ENCODE measurements at places on chromosomes 4 and X.

- peak; percentile 51 for DNase-seq
Observed at GRCh38 chrX:25158635-25159034, 142.9 kb upstream of the ARX start.

DNA sequence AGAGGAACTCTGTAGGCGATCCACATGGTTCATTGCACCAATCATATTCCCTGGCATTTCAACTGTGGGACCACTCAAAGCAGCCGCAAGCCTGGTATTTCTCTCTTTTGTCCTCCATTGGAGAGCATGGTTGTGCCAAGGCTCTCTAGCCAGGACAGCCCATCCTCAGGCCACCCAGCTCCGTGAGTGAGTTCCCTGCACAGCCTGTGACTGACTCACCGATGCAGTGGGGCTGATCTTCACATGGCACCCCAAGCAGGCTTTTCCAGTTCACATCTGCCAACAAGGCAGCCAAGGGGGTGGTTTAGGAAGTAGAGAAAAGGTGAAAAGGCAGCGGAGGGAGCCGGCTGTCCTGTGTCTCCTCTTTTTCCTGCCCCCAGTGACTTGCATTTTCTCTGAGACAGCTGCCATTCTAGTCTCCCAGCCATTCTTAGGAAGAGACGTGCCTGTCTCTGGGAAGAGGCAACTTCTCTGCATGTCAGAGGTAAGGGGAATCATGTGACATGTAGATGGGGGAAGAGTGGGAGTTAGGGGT is 69.2 kb downstream of the MID1IP1 start:
- peak; percentile 41 for DNase-seq

DNA sequence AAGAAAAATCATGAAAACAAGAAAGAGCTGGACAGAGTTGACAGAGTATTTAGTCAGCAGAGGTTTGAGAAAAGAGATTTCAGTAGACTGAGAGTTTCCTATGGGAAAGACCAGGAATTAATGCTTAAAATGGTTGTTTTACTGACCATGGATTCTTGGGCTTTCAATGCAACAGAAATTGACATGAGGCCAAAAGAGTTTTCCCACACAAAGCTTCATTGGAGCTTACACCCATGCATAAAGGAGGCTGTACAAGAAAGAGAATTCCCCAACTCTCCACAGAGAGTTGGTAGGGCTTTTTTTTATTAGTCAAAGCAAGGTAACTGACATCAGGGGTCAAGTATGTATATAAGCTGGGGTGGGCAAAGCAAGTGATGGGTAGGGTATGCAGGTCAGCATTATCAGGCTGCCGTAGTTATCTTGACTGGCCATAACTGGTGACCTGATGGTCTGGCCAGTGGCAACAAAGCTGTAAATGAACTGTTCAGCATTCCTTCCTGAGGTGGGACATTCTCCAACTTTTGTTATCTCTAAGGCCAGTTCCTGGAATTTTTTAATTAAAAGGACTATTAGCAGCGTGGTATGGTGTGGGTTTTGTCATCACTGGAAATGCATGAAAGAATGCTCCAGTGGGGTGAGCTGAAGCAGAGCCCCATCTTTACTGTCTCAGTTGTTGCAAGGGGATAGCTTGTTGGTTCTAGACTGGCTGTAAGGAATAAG is 117.0 kb downstream of the ADAM29 start:
- peak; percentile 57 for DNase-seq

DNA sequence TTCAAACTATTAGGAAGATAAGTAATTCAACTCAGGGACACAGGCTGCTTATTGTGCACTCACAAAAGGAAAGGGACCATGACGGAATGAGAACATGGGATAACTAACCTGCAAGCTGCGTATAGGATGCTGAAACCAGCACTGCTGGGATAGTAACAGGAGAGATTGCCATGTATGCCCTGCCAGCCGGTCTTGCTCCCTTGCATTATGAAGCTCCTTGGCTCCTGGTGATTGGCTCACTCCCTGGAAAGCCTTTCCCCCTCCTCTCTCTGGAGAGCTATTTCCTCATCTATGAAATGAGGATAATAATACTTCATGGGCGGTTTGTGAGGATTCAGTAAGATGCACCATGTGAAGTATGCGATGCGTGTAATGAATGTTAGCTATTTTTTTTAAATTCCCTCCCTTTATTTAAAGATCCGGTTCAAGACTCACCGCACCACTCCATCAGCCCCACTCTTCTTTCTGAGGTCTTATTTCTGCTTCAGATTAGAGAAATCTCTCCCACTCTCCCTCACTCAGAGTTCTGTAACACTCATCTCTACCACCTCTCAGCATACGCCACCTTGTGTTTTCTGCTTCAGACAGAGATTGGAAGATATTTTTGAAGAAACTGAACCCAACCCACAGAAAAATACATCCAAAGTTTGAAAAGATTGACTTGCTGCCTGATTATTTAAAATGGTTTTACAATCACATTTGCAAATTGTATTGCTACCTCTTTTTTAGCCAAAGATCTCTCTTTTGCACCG is 18.4 kb downstream of the MSMO1 start:
- no peak for DNase-seq

- no peak for DNase-seq
Observed at GRCh38 chr4:117357437-117357836, 272.1 kb upstream of the TRAM1L1 start.

GRCh38 chrX:78931814-78932213 is 13.4 kb upstream of the P2RY10 start:
- peak; percentile 3 for DNase-seq

DNA sequence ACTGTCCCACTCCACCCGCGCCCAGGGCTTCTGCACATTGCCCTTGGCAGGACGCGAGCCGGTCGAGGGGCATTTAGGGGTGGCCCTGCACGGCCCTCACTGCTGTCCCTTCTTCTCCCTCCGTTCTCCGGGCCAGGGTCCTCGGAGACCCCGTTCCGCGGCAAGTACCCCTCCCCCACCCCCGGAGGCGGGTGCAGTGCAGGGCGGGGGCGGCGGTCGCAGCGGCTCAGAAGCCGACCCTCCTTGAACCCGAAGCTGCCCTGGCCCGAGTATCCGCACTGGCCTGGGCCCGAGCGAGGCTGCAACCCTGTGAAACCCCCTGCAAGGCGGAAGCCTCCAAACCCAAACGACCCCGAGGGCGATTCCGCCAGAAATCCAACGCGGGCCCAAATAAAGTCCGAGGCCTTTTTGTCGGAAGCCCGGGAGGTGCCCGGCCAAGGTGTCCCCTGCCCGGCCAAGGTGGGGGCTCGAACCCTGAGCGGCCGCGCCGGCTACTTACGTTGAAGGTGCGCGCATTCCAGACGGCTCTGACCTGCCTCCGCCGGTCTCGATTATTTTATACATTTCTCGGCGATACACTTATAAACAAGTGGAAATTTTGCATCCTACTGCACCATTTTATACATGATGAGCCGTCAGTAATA is 53.1 kb upstream of the TMEM33 start:
- DNase-seq: peak; percentile 18

DNA sequence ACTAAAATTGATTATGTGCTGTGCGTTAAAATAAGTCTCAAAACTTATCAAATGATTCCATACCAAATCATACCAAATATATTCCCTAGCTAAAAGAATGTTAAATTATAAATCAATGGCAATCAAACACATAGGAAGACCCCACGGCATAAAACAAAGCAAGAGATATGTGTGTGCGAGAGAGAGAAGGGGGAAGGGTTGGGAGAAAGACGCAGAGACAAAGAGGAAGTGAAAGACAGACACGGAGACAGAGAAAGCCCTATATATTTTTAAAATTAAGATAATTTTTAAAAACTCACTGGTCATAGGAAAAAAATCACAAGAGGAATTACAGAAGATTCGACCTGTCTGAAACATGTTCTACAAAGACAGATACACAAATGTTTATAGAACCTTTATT is 371.4 kb downstream of the NLGN4X start:
- DNase-seq: no peak

DNA sequence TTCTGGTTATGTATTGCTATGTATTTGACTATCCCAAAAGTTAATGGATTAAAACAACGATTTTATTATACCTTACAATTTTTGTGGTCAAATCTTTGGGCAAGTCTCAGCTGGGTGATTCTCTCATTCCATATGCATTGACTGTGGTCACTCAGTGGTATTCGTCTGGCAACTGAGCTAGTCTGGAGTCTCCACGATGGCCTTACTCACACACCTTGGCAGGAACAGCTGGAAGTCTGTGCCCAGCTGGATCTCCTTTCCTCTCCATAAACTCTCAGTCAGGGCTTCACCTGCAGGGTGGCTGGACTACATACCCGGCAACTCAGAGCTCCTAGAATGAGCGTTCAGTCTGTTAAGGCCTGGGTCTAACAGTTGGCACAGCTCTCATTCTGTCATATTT is 141.1 kb upstream of the WDFY3 start:
- DNase-seq: peak; percentile 55

- no peak for DNase-seq
Observed at GRCh38 chr4:39626261-39626660, 12.4 kb downstream of the SMIM14 start.

DNA sequence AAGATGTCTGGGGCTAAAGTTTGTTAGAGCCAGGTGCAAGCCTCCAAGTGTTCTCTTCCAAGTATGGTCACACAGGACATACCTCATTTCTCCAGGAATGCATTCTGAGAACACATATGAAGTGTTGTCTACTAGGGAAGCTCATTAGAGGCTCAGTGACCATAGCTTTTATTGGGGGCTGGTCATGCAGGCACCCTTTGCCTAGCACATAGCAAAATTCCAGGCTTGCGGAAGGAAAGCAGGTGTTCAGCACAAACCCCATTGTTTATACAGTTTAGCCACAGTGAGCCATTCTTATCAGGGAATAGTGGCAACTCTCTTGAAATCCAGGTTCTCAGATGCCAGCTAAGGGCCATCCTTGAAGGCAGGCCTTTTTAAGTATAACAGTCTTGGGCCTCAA is 339.4 kb upstream of the ZCCHC13 start:
- no peak for DNase-seq

- DNase-seq: peak; percentile 83
Observed at GRCh38 chr4:82988323-82988832, 22.2 kb downstream of the LIN54 start.

DNA sequence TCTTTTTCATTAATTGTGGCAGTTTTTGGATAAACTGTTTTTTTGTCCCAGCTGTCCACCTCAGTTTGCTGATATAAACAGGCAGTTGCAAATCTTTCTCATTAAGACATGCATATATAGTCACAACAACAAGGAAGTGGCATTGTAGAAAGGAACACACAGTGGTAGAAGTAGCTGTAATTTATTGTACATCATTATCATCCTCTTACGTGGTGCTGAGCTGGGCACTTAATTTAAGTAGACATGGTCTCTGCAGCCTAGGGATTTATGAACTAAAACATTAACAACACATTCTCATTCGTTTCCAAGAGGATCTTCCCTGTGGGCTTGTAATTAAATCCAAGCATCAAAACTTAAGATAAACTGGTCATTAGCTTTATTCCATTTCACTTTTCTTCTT is 500.2 kb downstream of the INPP4B start:
- no peak for DNase-seq

DNA sequence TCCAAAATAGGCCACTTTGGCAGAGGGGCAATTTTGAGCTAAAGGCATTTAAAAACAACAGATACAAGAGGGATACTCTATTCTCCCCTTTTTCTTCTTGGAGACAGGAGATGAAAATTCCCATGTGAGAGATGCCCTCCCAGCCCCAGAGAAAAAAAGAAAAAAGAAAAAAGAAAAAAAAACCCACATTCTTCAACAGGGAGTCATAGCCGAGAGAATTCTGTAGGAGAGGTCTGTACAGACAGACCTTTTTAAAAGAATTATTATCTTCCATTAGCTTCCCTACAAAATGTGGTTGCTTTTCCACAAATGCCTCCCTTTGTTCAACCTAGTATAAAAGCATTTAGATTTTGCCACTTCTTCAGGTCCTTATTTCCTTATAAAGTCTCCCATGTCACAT is 89.9 kb downstream of the SPCS3 start:
- peak; percentile 42 for DNase-seq

- no peak for DNase-seq
Observed at GRCh38 chr4:187118602-187119120, 395.0 kb upstream of the FAT1 start.

GRCh38 chr4:186701273-186701672 is 22.4 kb downstream of the FAT1 start:
- DNase-seq: peak; percentile 29

- DNase-seq: no peak
Observed at GRCh38 chr4:9946170-9946569, 75.1 kb downstream of the SLC2A9 start.

DNA sequence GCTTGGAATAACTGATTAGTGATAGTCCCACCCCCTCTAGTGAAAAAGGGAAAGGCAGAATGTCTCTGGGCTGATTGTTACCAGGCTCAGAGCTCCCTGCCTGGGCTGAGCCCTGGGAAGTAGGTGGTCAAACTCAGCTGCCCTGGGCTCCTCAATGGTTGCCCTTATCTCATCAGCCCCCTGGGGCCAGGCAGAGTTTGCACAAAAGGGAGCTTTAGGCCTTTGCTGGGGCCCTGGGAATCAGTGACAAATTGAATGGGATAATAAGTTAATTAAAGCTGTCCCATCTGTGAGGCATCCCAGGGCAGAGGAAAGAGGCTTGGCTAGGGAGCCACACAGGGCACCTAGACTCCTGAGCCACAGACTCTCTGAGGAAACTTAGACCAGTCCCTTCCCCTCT is 89.0 kb downstream of the EFNB1 start:
- DNase-seq: no peak

GRCh38 chr4:56424697-56425514 is 10.5 kb downstream of the PPAT start:
- peak; percentile 13 for DNase-seq

GRCh38 chr4:139035650-139036049 is 20.1 kb downstream of the NOCT start:
- DNase-seq: no peak

DNA sequence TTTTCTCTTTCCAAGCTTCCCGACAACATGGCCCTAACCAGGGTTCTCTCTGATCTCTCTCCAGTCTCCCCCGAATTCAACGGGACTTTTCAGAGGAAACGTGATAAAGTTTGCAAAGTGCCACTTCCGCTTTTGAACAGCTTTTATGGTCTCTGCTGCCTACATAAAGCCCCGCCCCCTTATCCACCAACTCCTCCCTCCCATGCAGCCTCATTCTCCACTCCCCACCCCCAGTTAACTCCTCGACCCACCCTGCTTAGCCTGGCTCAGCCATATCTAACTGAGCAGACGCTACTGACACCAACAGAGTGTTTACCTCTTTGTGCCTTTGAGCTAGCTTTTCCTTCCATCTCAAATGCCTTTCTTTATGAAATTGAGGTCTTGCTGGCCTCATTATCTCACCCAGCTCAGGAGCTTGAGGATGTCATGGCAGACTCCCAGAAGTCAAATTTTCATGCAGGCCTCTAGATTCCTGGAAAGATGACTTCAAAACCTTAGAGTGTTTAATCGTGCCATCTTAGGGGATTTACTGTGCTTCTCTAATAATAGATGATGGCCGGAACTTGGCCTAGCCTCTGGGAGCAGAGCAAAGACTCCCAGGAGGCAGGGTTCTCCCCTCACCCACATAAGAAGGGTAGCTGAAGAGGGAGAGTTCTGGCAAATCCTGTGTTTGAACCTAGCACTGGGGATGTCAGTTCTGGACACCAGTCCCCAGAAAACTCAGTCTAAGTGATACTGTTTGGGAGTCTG is 606.0 kb downstream of the BCOR start:
- no peak for DNase-seq

GRCh38 chr4:154604696-154605200 is 7.7 kb downstream of the FGG start:
- no peak for DNase-seq

- peak; percentile 77 for DNase-seq
Observed at GRCh38 chr4:22987870-22988269, 295.1 kb downstream of the GBA3 start.

GRCh38 chr4:13627178-13627605 is 333 bp downstream of the BOD1L1 start:
- peak; percentile 8 for DNase-seq

GRCh38 chr4:107034996-107035818 is 906 bp downstream of the DKK2 start:
- peak; percentile 18 for DNase-seq

Measured in M059J (cell line).